ENCODE measurements at places on chromosomes 16 and 17. TPM values are rescaled to one million over a fixed set of nuclear protein-coding genes. Genes with fewer than 3 reads are reported as not detected.

The TANGO6 gene
- 19.1 TPM for total RNA-seq

DNA sequence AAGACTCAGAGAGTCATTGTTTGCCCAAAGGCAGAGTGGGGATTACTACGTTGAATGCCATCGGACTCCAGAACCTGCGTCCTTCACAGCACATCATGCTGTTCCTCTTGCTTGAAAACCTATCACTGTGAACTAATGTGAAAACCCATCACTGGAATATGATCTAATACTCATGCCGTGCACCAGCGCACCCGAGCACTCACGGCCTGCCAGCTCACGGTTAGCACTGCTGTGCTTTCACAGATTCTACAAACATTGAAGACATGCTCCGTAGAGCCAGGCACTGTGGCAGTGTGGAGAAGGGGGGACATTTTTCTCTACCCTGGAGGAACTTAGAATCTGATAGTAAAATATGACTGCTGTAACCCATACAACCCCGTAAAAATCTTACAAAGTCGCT lies 350.4 kb downstream of the C16orf95 start:
- H3K27ac ChIP-seq: no peak overlapping the region
- no peaks in the 10 kb centered on the region for H3K4me1 ChIP-seq
- no peaks in the 10 kb centered on the region for H3K27me3 ChIP-seq
- H3K4me3 ChIP-seq: no peak overlapping the region
- no peaks in the 10 kb centered on the region for H3K36me3 ChIP-seq
- no peak for DNase-seq

The GGT6 gene
- total RNA-seq: not detected

The CLEC3A gene
- 0.17 TPM for total RNA-seq

DNA sequence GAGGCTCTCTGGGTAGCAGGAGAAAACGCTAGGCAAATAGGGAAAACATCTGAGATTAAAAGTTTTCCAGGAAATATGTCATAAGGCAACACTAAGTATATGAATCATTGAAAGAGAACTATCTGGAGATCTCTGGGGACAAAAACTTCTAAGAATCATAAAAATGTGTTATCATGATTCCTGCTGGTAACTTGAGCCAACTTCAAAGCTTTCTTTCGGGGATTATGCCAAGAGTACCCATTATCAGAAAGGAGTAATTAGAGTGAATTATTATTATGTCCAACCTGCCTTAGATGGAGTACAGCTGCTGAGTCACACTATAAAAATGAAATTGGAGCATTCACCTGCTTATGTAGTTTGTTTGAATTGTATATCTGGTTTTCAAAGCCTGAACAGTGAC lies 488.5 kb upstream of the SOX9 start:
- H3K27ac ChIP-seq: no peak overlapping the region
- no peaks in the 10 kb centered on the region for H3K36me3 ChIP-seq
- DNase-seq: no peak
- H3K4me1 ChIP-seq: no peaks in the 10 kb centered on the region
- no peaks in the 10 kb centered on the region for H3K27me3 ChIP-seq

Measured in esophagus muscularis mucosa (tissue), 4 donors.